ENCODE measurements at places on chromosomes 2 and 18.

DNA sequence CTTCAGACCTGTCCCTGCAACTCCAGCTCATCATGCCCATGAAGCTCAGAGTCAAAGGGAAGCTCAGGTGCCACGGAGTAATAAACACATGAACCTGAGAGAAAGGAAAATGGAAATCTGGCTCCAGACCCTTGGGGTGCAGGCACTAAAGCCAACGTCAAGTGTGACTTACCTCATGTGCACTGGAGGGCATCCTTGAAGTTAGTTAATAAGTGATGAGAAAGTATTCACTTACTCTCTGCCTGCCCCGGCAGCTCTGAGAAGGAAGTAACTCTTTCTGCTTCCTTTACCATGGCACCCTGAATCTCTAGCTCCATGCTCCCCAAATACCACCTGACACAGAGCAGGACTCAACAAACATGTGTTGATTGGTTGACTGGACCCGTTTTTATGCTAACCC, 21.4 kb upstream of the AGAP1 start:
- no peak for DNase-seq

DNA sequence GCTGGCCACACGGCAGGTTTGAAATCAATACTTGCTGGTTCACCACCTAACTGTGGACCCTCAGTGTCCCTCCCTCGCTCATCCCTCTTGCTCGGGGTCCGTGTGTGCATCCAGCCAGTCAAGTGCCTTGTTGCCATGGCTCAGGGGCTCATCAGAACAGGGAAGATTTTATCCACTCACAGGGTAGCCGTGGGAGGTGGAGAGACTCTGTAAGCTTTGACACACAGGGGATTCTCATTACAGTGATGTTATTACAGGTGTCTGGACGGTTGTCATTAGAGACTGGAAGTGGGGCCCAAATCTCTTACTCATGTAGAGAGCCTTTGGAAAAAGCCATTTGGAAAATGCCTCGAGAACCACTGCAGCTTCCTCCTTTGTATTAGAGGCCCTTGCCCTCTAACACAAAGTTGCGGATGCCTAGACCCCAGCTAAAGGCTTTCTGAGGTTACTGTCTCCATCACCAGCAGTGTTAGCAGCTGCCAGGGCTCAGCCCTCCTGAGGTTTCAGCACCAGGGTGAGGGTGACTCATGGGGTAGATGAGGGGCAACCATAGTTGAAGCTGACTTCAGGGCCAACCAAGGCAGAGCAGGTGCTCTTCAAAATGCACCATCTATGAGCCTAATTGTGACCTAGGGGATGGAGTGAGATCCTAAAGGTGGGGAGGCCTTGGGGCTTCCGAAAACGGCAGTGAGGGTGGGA, 195.6 kb downstream of the CLIP4 start:
- DNase-seq: no peak

GRCh38 chr2:102046135-102046986, 54.6 kb downstream of the IL1R2 start:
- no peak for DNase-seq

GRCh38 chr18:23440131-23440530, 13.0 kb upstream of the RIOK3 start:
- no peak for DNase-seq

- DNase-seq: peak; percentile 6
Measured at GRCh38 chr2:102049756-102050443, 58.1 kb downstream of the IL1R2 start.

GRCh38 chr2:179987916-179988315, 19.2 kb downstream of the CWC22 start:
- DNase-seq: no peak

GRCh38 chr2:95079199-95079683, 42.4 kb downstream of the MRPS5 start:
- no peak for DNase-seq

DNA sequence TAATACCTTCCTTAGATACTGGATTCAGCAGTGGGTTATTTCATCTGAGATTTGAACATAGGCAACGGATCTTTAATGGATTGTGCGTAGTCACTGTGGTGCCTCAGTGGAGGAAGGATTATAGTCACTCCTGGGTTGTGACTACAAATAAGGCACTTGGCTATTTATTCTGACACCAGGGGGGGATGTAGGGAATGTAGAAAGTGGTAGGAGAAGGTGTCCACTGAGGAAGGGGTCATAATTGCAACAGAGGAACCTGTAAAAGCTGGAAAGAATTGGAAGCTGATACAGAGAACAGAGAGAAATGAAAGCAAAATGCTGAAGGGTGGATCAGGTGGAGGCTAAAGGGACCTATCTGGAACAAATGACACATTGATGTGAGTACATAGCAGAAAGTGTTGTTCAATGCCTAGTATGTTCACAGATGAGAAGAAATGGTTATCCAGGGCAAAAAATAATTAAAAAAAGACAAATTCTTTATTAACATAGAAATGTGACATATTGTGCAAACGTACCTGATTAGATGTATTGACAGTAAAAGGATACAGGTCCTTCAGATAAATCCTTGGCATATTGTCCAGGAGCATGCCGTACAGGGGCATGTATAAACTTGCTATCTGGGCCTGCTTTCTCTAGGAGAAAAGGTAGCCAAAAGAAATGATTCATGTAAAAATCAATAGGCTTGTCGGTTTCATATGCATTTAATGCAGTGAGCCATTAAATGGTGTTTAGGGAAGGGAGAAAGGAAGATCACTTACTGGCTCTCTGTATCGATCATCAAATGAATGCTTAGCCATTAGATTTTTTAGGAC, 91.2 kb upstream of the CCDC195 start:
- DNase-seq: no peak

- DNase-seq: no peak
Measured at GRCh38 chr2:99959261-99960014, 183.0 kb downstream of the AFF3 start.

Measured in C1 segment of cervical spinal cord (tissue), 14 donors.